ENCODE measurements at places on chromosomes 4 and X.

DNA sequence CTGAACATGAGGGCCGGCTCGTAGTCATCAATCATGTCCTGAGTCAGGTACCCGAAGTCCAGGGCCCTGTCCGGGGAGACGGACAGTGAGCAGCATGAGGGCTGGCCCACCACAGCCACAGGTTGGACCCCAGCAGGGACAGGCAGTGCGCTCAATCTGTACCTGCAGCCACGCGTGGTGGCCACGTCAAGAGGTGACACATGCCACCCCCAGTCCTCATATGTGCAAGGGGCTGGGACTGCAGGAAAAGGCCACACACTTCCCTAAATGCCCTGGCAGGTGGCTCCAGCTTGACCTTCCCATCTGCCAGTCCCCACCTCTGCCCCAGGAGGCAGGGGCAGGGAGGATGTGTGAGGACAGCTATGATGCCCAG, 73.8 kb upstream of the MXD4 start:
- DNase-seq: no peak

- no peak for DNase-seq
Measured at GRCh38 chrX:126824338-126825007, 4.9 kb downstream of the PRR32 start.

- peak; percentile 34 for DNase-seq
Measured at GRCh38 chrX:13646154-13646549, 6.8 kb upstream of the TCEANC start.

DNA sequence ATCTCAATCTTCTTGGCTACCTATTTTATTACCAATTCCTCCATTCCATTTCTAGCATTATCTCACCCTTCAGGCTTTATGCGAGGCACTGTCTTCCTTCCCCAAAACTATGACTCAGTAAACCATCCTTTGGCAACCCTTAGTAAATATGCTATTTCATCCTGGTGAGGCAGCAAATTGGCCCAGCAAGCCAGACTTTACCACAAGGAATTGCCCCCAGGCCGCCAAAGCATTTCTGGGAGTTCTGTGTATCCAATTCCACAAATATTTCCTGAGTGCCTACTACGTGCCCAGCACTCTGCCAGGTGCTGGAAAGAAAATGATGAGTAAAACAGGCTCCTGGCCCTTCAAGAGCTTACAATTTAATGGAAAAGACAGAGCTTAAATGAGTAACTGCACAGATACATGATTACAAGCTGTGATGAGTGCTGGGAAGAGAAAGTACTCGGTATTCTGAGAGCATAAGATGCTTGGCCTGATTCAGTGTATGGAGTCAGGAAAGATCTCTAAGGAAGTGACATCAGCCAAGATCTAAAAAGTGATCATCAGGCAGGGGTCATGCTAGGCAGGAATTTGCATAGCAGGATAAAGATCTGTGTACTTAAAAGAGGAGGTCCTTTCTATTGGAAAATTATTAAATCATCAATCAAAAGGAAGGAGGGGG, 193.8 kb downstream of the ADAMTS3 start:
- DNase-seq: no peak

DNA sequence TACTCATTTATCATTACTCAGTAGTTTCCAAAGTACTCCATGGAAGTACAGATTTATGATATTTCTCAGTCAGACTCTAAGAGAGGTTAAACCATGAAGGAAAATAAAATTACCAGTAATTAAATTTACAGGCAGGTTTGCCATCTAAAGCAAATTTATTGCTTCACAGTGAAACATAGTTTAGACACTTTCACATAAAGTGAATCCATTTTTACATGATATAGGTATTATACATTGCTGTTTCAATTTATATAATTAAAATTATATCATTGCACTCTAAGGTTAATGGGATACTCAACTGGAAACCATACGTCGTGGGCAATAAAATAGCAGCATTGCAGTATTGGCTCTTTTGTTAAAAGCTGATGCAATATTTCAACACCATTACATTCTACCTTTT, 202.8 kb downstream of the SLIT2 start:
- no peak for DNase-seq

DNA sequence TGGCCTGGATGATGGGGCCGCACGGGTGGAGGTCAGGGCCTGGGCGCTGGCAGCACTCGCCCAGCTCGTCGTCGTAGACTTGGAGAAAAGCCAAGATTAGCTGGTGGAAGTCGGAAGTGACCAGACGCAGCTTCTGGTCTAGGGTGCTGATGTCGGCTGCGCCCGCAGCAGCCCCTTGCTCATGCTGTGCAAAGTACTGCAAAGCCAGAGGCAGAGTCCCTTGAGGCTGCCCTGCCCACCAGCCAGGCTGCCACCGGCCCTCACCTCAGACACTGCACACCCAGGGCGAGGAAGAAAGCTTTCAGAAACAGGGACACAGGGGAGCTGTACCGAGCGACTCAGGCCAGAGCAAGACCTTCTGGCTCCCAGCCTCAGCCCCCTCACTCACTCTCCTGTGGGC, 9.7 kb upstream of the TREX2 start:
- DNase-seq: no peak

- DNase-seq: peak; percentile 18
Measured at GRCh38 chr4:10180927-10181744, 64.5 kb upstream of the WDR1 start.

DNA sequence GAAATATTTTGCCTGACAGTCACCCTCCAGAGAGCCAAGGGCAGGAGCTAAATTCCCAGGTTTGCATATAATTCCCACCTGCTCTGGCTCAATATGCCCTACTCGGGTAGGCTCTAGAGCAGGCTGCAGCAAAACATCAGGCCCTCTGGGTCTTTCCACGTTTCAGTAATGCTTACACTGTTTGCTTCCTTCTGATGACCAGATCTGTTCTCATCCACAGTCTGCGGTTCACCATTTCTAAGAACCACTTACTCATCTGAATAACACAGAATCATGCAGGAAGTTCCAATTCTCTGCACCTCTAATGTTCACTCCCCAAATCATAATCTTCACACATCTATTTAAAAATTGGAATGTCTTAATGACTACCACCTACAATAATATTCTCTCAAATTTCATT, 141.4 kb downstream of the PPP3CA start:
- DNase-seq: peak; percentile 78

GRCh38 chrX:48636776-48637175, 39.5 kb downstream of the WDR13 start:
- no peak for DNase-seq

- DNase-seq: no peak
Measured at GRCh38 chrX:153465691-153466380, 4.5 kb downstream of the HAUS7 start.

- DNase-seq: no peak
Measured at GRCh38 chr4:35970366-35970960, 273.9 kb downstream of the ARAP2 start.

DNA sequence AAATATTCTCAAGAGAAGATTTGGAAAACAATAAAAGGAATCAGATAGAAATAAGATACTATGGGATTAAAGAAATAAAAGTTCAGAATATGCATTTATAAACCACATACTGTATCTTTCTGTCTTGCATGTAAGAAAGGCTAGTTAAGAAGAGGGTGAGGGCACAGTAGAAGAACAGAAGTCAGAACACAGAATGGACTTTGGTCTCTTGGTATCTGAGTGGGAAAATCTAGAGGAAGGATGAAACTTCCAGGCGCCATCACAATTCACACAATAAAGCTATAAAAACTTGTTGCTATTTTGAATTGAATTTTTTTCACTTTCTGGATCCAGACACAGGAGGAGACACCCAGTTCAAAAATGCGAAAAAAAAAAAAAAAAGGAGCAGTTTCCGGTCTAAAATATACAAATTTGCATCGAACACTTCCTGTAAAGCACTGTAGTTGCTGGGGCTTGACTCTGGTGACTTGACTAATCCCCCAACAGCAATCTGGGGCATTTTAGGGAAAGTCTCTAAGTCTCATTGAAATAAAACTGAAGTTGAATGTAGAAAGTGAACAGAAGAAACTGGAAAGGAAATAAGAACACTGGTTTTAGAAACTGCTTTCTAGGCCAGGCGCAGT, 8.1 kb upstream of the NAAA start:
- no peak for DNase-seq

GRCh38 chr4:116275006-116275405, 810.4 kb downstream of the TRAM1L1 start:
- no peak for DNase-seq

GRCh38 chr4:57103051-57103450, 7.1 kb downstream of the IGFBP7 start:
- DNase-seq: no peak

DNA sequence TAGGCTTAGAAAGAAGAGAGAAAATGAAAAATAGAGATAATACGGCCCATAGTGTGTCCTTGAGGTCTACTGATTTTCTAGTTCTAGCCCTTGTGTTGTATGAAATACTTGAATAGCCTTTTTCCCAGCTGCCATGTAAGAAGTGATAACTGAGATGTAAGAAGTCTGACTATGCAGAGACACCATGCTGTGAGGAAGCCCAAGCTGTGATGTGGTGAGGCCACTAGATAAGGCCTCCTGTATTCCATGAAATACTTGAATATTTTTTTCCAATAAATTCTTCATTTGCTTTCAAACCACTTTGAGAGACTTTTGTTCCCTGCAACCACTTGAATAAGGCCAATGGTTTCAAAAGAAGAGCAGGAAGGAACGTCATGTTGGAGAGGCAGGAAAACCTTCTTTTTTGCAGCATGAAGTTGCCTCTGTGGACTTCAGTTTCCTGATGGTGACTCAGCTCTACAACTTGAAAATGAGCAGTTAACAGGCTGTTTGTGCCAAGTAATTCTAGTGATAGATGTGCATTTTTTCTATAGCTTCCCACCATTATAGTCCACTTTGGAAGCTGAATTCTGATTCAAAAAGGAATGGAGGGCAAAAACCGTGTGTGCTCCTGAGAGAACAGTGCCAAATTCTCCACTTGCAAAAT, 25.5 kb upstream of the FAM9C start:
- DNase-seq: no peak

DNA sequence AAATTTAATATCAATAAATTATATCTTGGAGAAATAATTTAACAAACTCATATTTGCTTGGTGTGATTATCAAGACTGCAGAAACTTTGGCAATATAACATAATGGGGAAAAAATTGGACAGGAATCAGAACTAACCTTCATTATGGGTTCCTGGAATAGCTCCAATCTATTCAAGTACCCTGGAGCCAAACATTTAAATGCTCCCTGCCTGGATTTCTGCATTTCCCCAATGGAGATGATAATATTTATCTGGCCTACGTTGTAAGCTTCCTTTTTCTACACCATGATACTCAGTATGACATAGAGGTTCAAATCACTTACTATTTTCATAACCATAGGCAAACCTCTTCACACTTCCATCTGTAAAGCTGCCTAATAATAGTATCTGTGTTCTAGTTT, 326.8 kb downstream of the TRIML1 start:
- no peak for DNase-seq

GRCh38 chrX:153406903-153407302, 4.4 kb upstream of the ZFP92 start:
- no peak for DNase-seq

DNA sequence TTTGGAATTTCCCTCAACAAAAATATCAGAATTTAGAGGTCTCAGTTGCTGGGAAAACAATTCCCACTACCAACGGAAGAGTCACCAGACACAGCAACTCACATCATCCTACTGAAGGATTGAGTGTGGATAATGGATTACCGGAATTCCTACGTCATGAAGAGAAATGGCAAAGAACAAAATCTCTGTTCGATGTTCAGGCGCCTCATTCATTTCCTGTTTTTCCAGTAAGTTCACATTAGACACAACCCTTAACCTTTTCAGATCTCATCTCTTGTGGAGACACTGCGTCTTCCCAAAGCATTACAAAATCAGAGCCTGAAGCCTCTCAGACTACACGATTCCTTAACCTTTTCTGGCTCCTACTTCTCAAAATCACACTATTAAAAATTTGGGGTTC, 58.5 kb upstream of the CPEB2 start:
- DNase-seq: no peak

DNA sequence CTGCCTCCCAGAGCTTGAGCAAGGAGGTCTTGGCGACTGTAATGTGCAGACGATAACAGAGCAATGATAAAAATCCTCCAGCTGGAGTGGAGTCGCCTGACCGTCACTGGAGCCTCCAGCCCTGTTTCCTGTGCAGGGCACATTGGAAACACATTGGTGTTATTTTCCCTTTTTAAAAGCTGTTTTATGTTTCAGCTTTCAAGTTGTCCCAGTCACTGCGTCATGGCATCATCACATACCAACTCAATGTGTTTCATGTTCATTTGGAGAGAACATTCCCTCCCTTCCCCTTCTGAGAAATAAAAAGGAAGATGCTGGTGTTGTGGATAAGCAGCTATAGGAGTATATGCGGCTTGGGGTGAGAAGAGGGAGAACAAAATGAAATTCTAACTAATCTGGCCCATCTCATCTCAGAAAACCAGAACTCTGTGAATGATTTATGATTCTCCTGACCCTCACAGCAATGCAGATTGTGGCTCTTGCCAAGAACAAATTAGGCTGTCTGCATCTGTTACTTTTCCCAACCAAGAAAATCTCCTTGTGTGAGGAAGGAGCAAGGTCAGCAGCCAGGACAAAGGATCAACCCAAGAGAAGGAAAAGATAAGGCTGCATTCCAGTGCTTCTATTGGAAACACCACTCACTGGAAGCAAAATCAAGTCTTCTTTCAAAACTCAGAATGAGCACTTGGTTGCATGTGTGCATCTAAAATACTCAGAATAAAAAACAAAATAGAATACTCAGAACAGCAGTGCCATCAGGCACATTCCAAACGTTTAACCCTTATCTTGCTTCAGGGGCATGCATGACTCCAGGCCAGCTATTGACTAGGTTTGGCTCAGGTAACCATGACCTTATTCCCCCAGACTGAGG, 134.4 kb downstream of the RASL11B start:
- no peak for DNase-seq

DNA sequence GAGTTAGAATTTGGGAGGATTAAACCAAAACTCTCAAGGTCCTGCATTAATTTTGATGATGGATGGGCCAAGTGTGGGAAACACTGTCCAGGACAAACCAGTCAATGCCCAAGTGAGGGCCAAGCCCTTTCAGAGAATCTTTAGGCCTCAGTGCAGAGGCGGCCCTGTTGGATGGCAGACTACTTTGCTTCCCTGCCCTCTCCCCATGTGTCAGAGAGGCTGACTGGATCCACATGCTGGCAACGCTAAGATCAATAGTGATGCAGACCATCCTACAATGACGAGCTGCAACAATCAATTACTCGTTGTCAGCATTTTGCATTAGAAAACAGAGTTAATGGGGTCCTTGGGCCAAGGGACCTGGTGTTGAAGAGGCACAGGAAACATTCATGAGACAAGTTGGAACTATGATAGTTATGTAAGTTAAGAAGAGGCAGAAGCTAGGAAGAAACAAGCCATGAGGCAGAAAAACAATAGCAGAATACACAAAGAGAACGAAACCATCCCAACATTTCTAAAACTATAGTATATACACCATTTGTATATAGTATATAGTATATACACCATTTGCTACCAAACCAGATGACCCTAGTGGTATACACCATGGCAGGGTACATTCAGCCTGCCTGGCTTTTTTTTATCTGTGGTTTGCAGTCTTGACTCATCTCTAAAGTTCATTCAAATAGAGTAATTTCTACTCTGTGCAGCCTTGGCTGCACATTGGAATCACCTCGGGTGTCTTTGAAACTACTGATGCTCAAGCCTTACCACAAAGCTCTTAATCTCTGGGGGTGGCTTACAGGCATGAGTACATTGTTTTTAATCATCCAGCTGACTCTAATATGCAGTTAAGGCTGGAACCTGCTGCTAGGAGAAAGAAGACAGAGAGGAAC, 147.7 kb upstream of the GYPA start:
- DNase-seq: no peak

All from DND-41 (cell line).